T1000 (cell line): ENCODE measurements at places on chromosomes 4 and X.

- no peak for DNase-seq
Observed at GRCh38 chr4:57190601-57191481, 80.7 kb upstream of the IGFBP7 start.

GRCh38 chr4:163562496-163562895 lies 68.0 kb downstream of the TMA16 start:
- DNase-seq: no peak

DNA sequence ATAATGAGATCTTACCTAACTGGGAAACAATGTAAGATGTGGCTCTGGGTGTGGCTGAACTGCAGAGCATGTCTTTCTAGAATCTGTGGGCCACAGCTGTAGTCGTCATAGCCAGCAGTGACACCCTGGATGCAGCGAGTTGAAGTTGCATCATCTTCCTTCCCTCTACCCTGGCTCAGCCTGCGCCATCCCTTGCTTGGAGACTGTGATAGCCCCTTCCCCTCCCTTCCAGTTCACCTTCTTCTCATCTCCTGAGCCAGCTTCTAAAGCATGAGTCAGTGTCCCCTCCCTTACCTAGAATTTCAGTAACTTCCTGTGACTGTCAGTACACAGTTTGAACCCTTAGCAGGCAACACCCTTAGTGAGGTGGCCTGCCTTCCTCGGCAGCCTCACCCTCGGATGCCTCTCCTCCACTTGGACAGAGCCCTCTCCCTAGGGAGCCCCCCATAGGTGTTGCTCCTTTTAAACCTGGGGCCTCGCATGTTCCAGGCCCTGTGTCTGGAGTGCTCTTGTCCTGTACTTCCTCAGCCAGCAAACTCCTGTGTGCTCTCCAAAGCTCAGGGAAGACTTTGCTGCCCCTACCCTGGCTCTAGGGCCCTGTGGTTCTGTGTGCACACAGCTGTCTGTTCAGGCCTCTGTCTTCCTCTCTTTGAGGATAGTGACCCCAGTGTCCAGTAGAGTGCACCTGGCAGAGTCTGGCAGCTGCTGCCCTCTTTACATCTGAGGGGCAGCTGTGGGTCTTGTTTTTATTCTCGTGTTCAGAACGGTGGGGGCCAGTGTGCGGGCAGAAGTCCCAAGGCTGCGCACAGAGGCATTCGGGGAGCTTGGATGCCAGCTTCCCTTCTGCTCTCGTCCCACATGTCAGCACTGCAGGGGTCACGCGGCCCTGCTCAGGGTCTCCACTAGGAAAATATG lies 43.7 kb upstream of the TADA2B start:
- DNase-seq: no peak

DNA sequence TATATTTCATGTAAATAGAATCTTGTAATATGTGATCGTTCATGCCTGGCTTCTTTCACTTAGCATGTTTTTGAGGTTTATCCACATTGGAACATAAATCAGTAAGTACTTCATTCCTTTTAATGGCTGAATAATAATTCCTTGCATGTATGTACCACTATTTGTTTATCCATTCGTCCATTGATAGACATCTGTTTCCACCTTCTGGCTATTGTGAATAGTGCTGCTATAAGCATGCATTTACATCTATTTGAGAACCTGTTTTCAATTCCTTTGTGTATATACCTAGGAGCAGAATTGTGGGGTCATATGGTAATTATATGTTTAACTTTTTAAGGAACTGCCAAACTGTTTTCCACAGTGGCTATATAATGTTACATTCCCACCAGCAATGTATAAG lies 356.7 kb upstream of the DIPK2B start:
- no peak for DNase-seq

DNA sequence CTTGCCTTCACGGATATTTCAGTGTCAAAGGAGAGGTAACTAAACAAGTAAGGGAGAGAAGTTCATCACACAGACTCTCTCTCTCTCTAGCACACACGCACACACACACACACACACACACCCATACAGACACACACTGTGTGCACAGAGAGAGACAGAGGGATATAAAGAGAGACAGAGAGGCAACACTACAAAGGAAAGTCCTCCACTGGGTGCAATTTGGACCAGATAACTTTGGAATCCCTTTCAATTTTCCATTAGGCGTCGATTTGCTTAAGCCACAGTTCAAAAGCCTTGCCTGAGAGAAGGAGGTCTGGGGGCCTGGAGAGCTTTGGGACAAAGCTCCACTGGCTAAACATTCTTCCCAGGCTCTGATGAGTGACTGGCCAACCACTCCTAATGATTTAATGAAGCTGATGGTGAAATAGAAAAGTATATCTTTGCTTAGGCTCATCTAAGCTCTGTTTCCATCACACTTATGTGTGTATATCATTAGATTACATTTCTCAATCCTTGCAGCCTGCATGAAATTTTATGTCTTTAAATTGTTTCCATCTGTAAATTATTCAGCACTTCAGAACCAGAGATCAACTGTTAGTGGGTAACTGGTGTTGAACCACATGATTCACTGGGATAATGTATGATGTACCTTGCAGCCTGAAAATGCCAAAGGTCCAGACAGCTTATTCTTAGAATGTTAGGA lies 180.8 kb downstream of the MAGEB17 start:
- DNase-seq: no peak

- DNase-seq: no peak
Observed at GRCh38 chr4:78781924-78782323, 5.8 kb downstream of the BMP2K start.

- no peak for DNase-seq
Observed at GRCh38 chr4:16646459-16646858, 252.0 kb downstream of the LDB2 start.
